ENCODE measurements at places on chromosomes 4 and X.

DNA sequence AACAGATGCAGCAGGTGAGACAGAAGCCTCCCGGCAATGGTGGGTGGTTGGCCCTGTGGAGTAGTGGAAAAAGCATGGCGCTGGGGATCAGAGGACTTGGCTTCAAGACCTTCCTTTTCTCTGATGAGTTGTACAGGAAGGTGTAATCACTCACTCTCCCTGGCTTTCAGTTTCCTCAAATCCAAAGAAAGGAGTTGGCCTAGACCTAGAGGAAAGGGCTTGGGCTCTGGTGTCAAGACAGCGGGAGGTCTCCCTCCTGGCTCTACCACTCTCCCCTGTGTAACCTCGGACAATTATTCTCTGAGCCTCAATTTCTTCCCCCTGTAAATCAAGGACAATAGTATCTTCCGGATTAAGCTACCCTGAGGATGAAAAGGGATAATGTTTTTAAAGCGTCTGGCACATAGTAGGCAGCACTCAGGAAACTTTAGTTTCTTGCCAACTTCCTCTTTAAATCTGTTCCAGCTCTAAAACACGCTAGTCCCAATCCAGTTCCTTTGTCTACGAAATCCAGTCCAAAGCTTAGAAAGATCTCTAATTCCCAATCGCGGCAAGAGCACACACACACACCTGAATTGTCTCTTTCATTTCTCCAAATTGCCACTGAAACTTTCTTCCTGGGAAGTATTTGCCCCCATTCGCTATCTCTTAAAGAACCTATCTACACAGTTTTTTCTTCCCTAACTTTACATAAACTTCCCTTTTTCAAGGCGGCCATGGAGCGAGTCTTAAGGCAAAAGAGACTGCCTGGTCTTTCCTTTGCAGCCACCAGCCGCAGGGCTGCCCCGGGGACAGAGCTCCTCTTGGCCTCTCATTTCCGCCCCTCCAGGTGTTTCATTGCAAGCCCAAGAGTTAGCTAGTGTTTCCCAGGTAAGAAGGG is 29.9 kb upstream of the GPC4 start:
- peak; percentile 37 for DNase-seq

DNA sequence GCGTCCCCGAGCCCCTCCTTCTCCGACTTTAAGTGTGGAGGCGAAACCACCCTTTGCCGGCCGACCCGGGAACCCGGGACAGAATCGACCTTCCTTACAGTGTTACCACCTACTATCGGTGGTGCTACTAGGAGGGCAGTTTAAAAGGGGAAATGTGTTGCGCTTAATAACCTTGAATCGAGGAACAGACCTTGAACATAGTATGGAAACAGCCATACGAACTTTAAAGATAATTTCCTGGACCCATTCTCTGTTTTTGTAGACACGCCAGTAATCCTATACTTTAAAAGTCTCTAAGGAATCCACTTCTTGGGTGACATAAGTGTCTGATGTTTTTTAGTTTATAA is 1.5 kb downstream of the ING2 start:
- DNase-seq: no peak

DNA sequence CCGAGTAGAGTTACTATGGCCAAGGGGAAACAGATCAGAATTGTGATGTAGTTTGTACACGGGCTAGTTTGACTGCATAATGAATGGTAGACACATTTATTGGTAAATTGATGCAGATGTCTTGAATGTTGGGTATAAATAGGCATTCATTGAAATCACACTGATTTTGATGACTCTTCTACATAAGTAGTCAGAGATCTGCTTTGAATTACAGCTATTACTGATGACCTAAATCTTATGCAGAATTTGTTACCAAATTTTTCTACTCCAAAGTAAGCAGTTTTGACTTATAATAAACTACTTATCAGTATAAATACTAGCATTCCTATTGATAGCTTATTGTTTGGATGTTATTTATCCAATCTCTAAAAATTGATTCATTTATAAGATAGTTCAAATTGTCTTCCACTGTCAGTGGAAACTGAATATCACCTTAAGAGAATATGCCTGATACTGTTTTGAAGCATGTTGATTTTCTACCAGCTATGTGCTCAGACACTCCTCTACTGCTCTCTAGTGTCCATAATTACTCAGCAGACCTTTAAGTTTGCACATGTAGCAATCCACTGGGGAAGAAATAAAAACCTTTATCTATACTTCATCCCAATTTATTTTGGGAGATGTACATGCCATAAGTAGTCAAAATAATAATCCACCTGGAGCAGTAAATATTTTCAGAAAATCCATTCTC is 120.3 kb downstream of the RASL11B start:
- peak; percentile 60 for DNase-seq

DNA sequence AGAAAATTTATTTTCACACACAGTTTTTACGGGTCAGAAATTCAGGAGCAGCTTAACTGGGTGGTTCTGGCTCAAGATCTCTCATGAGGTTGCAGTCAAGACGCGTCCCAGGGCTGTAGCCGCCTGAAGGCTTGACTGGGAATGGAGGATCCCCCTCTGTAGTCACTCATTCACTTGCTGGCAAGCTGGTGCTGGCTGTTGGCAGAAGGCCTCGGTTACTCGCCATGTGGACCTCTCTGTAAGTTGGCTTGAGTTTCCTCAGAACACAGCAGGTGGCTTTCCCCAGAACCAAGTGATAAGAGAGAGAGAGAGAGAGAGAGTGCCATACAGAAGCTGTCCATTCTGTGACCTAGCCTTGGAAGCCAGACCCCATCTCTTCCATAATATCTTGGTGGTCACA is 132.8 kb downstream of the DCLK2 start:
- no peak for DNase-seq

- no peak for DNase-seq
These were observed 330.2 kb downstream of the NLGN4X start for GRCh38 chrX:5898463-5898862.

- DNase-seq: no peak
These were observed 7.0 kb upstream of the HS6ST2 start for GRCh38 chrX:132965461-132965860.

DNA sequence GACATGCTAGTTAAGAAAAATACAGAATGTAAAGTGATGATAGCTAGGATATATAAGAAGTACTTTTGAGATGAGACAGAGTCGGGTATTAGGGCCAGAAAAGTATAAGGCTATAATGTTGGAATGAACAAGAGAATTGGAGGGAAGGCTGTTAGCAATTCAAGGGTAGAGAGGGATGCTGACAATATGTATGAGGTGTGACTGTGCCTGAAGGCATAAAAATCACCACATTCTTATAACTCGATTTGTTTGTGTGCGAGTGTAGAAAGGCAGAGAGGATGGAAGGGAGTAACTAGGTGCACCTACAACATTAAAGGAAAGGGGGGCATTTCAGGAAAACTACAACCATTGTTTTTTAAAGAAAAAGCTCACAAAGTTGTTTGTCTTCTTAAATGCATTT is 86.0 kb downstream of the FAT4 start:
- no peak for DNase-seq

- DNase-seq: no peak
These were observed 182.1 kb downstream of the SCFD2 start for GRCh38 chr4:53183754-53184153.

DNA sequence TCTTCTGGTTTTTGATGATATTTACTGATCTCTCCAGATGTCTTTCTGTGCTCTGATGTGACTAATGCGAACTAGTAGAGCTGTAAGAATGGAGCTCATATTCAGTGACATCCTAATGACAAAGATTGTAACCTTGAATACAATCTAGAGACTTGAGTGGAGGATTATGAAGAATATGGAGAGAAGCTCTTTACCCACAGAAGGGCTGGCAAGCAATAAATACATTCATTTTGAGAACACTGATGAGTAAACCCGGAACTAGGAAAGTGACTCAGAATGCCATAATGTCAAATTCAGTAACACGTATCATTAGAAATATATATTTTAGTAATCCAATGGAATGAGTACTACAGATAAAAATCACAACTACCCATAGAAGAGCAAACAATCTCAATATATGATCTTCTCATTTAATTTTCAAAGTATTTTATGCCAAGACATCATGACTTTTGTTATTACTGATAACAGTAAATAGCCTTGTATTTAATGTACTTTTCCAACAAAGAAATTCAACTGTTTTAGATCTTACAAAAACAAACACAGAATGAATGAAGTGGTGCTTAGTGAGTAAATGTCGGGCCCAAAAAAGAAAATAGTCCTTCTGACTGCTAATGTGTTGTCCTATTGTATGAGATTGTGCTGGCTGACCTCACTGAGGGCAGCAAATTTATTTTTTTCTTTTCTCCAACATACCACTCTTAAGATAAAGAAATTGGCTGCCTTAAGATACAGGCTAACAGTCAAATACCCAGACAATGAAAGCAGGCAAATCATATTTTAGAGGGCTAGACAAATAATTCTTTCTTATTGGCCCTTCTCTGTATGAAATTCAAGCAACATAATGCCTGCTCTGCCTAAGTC is 49.2 kb upstream of the HDAC8 start:
- no peak for DNase-seq

- DNase-seq: no peak
These were observed 53.9 kb downstream of the IRF2 start for GRCh38 chr4:184420402-184420801.

GRCh38 chr4:76950052-76950955 is 752 bp downstream of the SEPTIN11 start:
- peak; percentile 49 for DNase-seq

- peak; percentile 23 for DNase-seq
These were observed 4.2 kb downstream of the MID1 start for GRCh38 chrX:10615931-10616774.

DNA sequence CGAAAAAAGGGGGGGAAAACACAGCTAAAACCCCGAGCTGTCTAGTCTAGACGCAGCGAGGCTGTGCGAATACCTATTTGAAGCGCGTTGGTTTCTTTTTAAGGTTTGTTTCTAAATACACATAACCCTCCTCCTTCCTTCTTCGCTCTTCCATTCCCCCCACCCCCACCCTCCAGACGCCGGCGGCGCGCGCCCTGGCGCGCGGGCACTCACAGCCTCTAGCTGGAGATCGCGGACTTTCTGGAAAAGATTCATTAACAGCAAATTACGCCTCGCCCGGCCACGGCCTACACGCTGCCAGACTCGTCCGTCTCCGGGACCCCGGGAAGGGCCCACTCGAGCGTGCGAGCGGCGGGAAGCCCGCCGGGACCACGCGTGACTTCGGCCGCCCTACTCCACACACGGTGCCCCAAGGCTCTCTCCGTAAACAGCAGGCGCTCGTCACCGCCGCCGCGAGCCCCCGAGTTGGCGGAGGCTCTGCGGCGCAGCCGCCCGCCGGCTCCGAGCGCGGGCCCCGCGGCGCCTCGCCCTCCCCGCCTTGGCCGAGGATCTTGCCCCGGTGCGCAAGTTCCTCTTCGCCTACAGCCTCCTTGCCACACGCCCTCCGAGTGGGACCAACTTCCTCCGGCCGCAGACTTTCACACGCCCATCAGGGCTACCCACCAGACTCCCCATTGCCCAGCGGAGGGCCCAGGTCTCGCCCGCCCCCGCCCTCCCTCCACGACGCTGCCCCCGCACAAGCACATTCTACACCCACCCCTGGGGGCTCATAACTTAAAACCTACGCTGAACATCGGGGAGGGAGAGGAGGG is 2.0 kb downstream of the BCOR start:
- no peak for DNase-seq

DNA sequence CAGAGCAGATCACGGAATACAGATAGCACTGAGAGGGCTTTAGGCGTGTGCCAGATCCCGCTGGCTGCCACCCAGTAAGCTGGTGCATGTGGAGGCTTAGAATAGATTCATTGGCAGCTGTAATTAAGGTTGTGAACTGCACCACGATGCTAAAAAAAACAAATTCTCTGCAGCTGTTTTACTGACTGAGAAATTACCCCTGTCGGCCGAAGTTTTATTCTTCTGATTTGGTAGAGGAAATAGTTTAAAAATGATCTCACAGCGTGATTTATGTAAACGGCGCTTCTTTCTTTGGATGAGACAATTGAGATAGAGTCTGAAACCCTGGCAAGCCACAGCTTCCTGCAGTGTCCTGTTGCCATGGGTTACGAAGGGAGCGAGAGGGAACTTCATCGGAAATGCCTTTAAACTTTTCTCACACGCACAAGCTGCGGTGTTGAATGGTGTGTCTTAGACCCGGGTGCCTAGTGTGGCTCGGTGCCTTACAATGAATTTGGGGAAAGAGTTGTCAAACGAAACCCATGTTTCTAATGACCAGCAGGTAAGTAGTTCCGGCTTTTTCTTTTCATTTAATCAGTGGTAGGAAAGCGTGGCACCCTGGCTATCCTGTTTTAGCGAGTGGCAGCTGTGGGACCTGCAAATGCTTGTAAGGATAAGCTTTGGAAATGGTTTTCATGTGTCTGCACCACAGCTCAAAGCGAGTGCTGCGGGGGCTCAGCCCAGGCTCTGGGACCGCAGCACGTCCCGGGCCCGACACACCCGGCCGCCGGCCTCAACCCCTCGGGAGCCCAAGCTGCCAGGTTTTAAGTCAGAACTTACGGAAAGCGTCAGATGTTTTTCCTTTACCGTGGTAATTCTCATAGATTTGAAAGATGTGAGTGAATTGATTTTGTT is 71.7 kb upstream of the HGFAC start:
- DNase-seq: peak; percentile 68

GRCh38 chr4:80263541-80264351 is 2.7 kb upstream of the FGF5 start:
- DNase-seq: peak; percentile 41

DNA sequence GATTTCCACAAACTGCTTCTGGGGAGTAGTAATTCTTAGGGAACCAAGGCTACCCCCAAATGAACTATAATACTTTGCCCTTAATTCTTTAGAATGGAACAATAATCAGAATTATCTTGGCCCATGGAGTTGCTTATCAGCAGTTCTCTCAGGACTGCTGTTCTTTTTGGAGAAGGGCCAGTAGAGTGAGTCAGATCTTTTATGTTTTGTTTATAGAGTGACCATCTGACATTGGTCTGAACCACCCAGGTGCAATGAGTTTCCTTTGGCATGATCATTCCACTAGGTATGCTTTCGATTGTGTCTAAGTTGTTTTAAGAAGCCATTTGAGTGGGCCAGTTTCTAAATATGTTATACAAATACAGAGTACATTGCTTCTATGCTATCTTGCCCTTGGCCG is 31.8 kb downstream of the PRRG1 start:
- DNase-seq: no peak

DNA sequence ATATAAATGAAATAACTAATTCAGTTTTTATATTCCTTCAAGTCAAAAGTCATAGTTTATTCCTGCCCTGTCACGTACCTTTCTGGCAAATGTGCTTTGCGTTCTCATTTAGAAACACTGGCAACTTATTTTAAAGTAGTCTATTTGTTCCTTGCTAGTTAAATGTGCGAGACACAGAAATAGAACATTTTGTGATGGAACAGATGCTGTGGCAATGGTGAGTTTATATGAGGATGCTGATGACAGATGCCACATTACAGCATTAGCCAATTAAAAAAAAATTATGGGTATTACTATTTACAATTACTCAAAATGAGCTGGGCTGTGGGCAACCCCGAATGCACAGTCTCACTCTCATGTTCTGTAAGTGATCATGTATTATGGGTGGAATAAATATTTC is 26.1 kb upstream of the EPHA5 start:
- DNase-seq: no peak

Data from iPS-NIHi11 (cell line).